Forelimb muscle (tissue), 1 donor: ENCODE measurements at places on chromosomes 6 and 20. TPM values are rescaled to one million over a fixed set of nuclear protein-coding genes. Genes with fewer than 3 reads are reported as not detected.

GRCh38 chr20:55472704-55473103 is 532.6 kb downstream of the CBLN4 start:
- DNase-seq, result no peak

GRCh38 chr6:10316373-10316721 is 98.5 kb downstream of the TFAP2A start:
- DNase-seq, result no peak

DNA sequence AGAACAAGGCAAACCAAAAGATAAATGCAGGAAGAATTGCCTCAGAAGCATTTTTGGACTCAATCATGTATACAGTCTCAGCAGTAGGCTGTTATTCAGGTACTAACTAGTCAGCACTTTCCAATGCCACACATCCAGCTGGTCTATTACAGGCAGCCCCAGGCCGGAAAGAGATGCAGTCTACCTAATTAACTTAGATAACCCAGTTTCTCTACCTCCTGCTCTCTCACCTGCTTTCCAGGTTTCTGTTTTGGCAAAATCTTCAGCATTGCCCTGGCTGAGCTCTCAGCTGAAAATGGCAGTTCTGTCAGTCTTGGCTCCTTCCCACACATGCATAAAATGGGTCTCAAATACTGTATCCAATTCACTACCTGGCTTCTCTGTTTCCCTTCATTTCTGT is 101.3 kb upstream of the UFL1 start:
- no peak for DNase-seq

GRCh38 chr6:38459291-38459690 is 180.4 kb downstream of the BTBD9 start:
- no peak for DNase-seq

DNA sequence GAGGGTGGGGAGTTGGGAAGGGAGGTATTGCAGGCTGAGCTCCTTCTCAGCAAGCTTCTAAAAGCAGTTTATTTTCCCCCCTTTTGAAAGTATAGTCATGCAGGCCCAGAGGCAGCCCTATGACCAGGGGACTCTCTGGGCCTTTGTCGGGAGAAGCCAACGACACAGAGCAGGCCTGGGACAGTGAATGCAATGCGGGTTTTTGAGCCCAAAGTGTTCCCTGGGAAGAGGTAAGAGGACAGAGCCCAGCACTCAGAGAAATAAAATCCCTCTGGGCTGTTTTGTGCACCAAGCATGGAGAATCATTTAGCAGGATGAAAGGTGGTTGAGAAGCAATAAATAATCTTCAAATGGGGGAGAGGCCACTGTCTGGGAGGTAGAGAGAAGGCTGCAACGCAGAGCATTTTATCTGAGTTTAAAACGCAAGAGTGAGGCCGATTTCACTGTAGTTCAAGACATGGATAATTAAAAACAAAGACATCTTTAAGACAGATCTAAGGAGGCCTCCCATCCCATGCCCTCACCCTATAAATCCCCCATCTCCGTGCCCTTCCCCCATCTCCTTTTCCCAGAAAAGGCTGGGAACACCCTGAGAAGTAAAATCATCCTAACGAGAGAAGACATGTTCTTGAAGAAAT is 237.5 kb downstream of the CDC5L start:
- no peak for DNase-seq

The THEMIS gene
- not detected for polyA plus RNA-seq

The SMIM8 gene
- polyA plus RNA-seq, result 11.5 TPM
